DMS79 (cell line): ENCODE measurements at places on chromosomes 13 and 19.

GRCh38 chr13:31878495-31878894 is 139.2 kb downstream of the RXFP2 start:
- no peak for DNase-seq

GRCh38 chr13:26255691-26256277 is 1.9 kb downstream of the CDK8 start:
- no peak for DNase-seq

DNA sequence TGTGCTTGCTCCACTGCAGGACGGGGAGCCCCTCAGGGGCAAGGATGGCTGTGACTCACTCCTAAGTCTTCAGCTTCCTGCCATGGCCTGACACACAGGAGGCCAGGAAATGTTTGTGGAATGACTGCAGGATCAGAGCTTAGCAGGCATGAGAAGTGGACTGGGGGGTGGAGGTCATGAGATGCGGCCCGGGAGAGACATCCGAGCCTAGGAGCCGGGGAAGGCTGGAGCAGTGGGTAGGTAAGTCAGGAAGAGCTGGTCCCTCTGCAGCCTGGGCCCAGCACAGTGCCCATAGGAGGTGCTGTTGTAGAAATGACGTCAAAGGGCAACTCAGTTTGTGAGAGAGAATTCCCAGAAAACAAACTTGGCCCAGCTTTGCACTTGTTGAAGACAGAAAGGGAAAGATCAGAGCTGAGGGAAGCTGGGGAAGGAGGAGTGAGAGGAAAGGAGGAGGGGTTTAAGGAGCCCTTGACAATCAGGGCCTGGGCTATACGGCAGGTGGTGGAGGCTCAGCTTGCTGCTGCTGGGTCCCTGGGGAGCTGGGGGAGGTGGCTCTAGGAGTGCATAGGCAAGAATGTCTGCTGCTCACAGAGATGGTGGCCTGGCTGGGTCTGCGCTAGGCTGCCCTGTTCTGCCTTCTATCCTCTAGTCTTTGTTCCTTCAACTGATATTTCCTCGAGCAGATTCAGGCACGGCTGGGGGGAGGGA is 18.5 kb downstream of the POU2F2 start:
- peak; percentile 65 for DNase-seq

DNA sequence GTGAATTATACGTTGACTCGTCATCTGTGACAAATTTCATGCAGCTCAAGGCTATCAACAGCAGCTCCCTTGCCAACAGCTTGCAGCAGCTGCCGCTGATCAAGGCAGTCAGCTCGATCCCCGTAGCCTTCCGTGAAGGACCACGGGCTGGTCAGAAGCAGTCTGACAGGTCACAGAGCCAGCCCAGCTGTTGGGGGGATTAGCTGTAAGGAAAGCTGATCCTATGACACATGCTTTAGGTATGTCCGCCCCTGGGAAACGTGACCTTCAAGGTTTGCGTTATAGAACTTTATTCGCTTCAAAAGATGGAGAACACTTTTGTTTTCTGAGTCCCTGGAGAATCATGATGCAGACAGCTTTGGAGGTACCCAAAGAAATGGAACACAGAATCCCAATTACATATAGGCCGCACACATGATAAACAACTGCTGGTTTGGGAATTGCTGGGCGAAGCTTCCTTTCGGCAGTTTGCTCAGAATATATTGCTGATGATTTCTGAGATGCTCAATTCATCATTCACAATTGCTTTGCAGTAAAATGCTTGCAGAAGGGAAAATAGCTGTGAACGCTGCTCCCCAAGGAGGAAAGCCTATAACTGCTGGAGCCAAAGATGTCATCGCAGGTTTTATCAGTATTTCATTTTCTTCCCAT is 62.6 kb upstream of the USP29 start:
- no peak for DNase-seq

- DNase-seq = no peak
Observed at GRCh38 chr13:41418027-41418426, 39.3 kb upstream of the RGCC start.
